Fibroblast of skin of left quadriceps (primary cell): ENCODE measurements at places on chromosomes 1 and 21.

DNA sequence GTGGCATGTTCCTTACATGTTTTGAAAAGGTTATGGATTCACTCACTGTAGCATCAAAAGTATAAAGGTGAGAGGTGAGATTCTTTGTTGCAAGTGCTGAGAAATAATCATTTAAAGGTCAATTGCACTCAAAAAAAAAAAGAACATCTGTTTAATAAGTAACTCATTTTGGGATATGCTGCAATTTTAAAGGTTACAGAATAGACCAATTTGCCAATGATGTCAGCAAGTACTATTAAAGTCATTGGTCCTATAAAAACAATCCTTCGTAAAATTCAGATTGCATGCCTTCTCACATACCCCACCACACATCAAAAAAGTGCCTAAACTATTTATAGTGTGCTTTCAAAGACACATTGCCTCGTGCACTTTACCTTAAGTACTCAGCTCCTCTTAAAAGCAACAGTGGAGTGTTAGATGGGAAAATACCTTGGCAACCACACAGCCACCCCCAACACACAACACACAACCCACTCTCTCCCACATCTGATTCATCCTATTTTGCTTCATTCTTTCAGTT is 218.2 kb upstream of the ADGRL2 start:
- DNase-seq: no peak

DNA sequence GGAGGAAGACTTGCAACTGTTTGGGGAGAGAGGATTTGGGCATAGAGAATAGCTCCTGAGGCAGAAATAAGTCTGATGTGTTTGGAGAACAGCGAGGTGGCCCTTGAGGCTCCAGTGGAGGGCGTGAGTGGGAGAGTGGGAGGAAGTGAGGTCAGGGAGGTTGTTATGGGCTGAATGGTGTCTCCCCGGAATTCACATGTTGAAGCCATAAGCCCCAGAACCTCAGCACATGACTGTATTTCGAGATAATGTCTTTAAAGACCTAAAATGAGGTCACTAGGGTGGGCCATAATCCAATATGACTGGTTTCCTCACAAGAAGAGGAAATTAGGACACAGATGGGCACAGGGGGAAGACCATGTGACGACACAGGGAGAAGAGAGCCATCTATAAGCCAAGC is 17.9 kb upstream of the APP start:
- DNase-seq: no peak

GRCh38 chr1:100722221-100722620 is 2.7 kb downstream of the VCAM1 start:
- no peak for DNase-seq

GRCh38 chr1:95086949-95087533 is 14.3 kb upstream of the ALG14 start:
- peak; percentile 90 for DNase-seq

GRCh38 chr1:41381692-41382479 is 20.7 kb downstream of the FOXO6 start:
- no peak for DNase-seq

GRCh38 chr1:169472738-169473137 is 13.0 kb downstream of the SLC19A2 start:
- no peak for DNase-seq

DNA sequence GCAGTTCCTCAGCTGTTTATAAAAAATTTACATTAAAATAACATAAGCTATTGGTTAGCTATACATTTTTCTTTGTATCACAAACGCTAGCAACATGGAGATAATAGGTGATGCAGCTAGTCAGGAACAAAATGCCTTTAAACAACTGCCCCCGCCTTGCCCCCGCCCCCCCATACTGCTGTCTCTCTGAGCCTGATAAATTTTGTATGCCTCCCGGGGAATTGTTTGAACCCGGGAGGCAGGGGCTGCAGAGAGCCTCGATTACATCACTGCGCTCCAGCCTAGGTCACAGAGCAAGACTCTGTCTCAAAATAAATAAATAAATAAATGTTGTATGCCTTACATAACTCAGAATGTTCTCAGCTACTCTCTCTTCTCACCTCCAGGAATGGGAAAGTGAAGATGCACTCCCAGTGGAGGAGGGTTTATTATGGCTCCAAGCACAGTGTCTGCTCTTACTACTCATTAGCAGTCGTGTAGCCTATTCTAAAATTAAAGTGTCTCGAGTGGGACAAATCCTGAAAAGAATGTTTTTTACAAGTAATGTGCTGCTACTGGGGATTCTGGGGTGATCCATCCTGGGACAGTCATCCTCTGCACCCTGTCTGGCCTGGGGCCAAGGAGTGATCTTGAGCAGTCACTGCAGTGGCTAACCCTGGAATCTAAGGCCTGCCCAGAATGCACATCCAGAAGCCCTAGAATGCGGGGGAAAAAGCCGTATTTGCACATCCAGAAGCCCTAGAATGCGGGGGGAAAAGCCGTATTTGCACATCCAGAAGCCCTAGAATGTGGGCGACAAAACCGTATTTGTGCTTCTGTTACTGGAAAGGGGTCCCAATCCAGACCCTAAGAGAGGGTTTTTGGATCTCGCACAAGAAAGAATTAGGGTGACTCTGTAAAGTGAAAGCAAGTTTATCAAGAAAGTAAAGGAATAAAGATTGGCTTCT is 39.4 kb upstream of the ZNF496 start:
- DNase-seq: no peak
